ENCODE measurements at places on chromosomes 1 and 21.

- DNase-seq: no peak
Measured at GRCh38 chr1:199029855-199030254, 391.0 kb downstream of the PTPRC start.

DNA sequence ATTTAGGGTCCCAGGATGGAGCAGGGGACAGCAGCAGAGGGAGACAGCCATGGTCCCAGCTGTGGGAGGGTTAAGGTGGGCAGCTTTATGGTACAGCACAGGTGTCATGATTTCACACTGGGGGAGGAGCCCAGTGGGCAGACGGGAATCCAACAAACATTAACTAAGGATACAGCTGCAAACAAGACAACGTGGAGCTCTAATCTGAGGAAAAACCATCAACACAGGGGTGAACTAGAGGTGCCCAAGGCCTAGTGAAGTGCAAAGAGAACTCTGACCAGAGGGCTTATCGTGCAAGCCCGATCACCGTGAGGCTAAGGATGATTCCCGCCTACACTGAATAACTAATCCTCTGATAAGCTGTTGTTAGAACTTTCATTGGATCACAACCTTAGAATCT, 18.7 kb downstream of the ECE1 start:
- DNase-seq: no peak

GRCh38 chr1:33790577-33790976, 73.3 kb upstream of the HMGB4 start:
- DNase-seq: no peak

DNA sequence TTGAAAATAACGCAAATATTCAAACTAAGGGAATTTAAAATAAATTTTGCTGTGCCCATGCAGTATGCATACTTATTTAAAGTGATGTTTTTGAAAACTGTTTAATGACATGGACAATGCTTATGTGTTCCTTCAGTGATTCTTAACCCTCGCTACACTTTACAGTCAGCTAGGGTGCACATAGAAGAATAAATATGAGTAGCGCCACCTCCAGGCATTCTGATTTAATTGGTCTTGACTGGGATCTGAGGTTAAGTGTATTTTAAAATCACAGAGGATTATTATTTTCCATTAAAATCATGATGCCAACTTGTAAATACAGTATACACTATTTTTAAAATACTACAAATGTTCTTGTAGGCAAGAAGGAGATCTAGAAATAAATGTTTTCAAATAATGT, 373.5 kb upstream of the ADGRL4 start:
- DNase-seq: no peak

DNA sequence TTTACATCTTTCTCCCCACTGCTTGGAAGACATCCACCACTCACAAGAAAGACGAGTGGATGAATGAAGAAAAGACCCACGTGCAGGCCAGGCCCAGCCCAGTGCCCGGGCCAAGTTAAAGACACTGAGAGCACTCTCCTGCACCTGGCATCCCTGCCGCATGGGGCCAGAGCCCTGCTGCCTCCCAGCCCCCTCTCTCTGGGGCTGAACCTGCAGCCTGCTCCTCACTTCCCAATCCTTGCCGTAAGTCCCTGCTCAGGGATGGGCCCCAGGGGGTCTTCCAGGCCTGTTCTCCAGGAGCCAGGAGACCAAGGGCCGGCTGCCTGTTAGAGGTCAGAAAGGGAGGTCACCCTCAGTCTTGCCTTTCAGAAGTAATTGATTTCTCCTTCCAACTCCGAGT, 168.5 kb upstream of the ZC3H12A start:
- DNase-seq: no peak

- DNase-seq: no peak
Measured at GRCh38 chr1:47991187-47991586, 6.0 kb downstream of the TRABD2B start.

DNA sequence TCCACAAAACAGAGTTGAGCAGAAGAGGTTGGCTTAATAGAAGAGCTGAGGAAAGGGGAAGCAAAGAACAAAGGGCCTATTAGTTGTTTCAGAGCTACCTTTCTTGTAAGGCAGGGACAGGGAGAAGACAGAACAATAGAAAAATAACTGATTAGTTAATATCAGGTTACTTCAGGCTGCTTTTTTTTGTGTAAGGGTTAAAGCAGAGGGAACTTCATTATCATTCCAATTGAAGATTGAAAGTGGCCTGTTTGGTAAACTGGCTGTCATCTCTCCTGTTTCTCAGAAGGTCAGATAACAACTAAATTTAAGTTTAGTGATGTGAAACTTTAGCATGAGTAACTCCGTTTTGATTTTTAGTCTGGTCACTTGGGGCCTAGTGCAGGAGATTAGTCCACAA, 22.3 kb downstream of the CDC42 start:
- no peak for DNase-seq

DNA sequence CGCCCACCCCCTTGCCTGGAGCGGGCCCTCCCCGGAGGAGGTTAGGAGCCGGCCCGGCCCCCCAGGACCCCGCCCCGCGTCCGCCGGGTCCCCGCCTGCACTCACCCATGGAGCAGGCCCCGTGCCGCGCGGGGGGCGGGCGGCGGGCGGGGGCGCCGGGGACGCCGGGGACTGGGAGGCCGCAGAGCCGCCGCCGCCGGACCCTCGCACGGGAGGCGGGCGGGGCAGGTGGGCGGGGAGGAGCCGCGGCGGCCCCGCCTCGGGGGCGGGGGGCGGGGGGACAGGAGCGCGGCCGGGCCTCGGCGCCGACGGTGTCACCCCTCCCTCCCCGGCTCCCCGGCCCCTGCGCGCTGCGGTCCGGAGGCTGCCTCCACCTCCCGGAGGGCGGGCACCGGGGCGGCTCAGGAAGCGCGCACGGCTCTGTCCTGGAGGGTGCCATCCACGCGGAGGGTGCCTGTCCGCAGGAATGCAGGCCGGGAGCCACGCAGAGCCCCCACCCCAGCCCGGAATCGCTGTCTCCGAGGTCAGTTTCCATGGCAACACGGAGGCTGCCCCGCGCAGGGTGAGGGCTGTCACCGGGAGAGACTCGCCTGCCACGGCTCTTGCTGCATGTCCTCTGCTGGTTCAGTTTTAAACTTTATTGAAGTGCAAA, 5.9 kb upstream of the PLEKHG5 start:
- no peak for DNase-seq

DNA sequence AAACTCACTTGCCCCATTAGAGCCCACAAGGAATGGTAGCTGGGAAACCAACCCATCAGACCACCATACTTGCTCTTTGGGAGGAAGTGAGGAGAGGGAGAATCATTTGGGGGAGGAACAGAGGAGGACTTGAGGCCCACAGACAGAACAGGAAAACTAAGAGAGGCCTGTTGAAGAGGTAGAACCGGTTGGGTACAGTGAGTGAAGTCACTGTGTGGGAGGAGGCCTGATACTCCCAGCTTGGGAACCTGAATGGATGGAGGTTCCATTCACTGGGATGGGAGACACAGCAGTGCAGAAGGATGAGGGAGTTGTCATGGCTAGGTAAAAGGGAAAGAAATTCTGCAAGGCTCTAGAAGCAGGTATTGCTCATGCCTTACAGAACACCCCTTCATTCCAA, 63.4 kb upstream of the PSEN2 start:
- no peak for DNase-seq

GRCh38 chr1:26733982-26734381, 38.2 kb downstream of the ARID1A start:
- no peak for DNase-seq

DNA sequence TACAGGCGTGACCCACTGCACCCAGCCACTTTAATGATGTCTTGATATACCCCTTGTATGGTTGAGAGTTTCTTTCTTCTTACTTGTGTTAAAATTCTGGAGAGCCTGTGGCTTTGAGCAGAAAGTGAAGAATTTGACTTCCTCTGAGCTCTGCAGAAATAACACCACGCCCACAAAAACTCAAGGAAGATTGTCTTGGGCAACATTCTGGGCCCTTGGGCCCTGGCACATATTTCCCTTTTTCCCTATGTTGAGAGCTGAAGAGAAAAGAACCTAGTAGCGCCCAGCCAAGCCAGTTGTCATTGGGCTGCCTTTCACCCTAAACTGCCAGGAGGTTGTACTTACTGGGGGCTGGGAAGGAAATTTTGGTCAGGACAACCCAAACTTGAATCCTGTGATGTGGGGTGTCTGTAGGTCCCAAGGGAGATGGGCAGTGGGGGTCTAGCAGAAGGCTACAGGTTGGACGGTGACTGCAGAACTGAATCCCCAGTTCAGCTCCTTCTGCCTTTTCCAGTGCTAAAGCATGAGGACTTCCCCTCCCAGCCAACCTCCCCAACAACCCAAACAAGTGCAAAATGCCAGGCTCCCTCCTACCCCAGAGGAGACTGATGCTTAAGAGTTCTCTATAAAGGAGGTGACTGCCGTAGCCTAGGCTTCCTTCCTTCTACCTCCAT, 11.7 kb upstream of the SNAPIN start:
- DNase-seq: no peak

DNA sequence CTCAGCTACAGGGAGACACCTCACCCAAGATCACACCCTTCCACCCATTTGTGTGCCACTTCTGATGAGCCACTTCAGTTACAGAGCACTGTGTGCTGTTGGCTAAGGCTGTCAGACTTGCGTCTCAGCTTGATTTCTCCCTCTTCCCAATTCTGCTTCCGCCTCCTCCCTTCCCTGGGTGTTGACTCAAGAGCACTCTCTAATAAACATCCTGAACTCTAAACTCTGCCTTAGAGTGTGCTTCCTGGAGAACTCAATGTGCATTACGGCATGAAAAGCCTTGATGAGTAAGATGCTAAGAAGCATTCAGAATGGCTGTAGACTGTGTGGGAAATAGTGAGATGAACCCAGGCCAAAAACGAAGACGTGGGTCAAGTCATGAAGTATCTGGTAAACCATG, 54.9 kb upstream of the S1PR1 start:
- no peak for DNase-seq

GRCh38 chr1:201376464-201377374, 761 bp downstream of the TNNT2 start:
- no peak for DNase-seq

GRCh38 chr21:39467746-39468145, 16.0 kb downstream of the SH3BGR start:
- no peak for DNase-seq

GRCh38 chr1:111052246-111052645, 87.6 kb downstream of the DRAM2 start:
- DNase-seq: no peak

- no peak for DNase-seq
Measured at GRCh38 chr1:154753426-154753825, 116.7 kb downstream of the KCNN3 start.

DNA sequence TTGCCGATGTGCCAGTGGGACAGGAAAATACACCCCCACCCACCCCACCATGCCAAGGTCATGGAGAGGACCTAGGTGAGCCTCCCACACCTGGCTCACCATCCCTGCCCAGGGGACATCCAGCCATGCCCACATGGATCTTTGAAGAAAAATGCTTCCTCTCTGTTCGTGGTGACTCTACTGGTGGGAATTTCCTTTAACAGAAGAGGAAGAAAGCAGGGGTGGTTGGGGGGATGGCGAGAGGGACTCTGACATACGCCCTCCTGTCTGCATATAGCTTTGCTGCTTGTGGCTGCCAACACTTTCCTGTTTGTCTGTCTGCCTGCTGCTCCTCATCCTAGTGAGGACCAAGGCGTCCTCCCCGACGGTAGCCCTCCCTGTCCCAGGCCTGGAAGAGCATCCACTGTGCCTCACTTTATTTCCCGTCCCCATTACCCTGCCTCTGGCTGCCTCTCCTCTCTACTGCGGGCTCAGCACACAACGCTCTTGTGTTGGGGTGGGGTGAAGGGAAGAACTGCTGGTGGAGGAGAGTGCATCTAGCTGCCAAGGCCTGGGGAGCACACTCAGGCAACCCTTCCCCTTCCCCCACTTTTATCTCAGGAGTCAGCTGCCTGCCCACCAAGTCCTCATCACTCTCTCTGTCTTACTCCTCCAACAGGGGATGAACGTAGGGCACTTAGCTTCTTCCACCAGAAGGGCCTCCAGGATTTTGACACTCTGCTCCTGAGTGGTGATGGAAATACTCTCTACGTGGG, 2.5 kb downstream of the SEMA4A start:
- no peak for DNase-seq

DNA sequence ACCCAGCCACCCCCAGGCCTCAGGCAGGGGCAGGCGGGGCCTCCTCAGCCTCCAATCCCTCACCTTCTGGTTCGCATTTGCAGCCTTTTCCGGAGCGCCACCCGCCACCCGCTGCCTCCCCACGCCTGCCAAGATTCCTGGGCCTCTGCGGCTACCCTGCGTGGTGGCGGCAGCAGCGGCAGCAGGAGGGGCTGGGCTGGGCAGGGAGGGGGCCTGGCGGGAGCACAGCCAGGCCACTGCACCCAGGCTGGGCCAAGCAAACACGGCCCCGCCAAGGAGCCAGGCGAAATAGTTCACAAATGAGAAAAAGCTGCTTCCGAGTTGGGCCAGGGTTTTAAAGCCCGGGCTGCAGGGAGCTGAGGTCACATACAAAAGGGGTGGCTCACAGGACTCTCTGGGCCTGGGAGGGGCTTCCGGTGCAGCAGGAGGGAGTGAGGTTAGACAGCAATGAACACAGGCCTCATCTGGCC, 9.8 kb downstream of the COL8A2 start:
- no peak for DNase-seq

DNA sequence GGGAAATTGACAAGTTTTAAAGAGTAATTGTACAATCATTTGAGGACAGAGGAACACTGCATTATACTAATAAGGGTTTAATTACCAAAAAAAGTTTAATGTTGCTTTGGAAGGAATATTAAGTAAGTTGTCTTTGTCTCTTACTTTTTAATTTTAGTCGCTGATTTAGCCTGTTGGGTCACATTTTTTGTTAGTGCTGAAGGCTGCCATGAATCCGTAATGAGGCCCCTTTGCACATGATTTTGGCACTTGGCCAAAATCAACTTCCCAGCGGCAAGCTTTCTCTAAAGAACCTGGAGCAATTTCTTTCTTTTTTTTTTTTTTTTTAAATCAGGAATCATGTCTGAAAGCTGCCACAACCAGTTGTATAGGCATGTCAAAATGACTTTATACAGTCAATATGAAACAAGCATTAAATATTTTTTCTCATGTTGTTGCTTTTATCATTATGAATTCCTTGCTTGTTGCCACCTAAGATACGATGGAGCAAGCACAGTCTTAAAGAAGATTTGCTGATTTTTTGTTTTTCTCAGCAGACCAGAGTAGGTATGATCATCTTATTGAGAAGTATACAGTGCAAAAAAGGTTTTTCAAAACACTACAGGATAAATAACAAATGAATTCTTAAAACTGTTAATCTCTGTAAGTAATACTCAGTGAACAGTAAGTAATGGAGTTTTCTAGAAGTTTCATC, 690.4 kb downstream of the USP25 start:
- DNase-seq: no peak

DNA sequence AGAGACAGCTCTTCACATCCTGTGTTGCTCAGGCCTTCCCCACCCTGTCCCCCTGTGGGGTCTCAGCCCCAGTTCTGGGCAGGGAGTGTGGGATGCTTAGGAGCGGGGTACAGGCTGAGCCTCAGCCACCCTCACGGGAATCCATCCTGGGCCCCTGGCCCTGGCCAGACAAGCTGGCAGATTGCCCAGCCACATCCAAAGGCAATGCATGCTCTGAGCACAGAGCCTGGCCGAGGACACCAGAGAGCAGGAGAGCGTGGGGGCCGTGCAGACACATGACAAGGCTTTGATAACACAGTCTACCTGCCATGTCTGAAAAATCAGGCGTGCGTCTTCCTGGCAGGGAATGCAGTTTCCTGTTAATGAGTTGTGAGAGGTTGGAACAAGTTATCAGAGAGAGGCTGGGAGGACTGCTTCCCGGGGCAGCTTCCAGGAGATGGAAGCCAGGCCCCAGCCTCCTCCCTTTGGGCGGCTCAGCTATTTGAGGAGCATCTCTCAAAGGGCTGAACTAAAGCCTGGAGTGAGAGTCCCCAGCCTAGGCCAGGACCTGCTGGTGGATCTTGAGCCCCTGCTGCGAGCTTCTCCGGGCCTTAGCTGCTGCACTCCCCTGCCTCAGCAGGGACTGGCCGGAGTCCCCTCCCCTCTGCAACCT, 72.2 kb upstream of the SELENON start:
- DNase-seq: no peak

- no peak for DNase-seq
Measured at GRCh38 chr1:229006121-229006870, 264.6 kb upstream of the RAB4A start.

Data from GM12864 (cell line).